Activated CD4-positive, alpha-beta T cell treated with anti-CD3 and anti-CD28 coated beads, Interleukin-10, Interleukin-2, amounts not matched to agents 100 ng/mL and 50 ng/mL, durations not matched to agents 16 hours and 8 hours (primary cell): ENCODE measurements at places on chromosomes 5 and 9.

GRCh38 chr5:112372543-112372942, 46.5 kb downstream of the EPB41L4A start:
- no peak for DNase-seq

DNA sequence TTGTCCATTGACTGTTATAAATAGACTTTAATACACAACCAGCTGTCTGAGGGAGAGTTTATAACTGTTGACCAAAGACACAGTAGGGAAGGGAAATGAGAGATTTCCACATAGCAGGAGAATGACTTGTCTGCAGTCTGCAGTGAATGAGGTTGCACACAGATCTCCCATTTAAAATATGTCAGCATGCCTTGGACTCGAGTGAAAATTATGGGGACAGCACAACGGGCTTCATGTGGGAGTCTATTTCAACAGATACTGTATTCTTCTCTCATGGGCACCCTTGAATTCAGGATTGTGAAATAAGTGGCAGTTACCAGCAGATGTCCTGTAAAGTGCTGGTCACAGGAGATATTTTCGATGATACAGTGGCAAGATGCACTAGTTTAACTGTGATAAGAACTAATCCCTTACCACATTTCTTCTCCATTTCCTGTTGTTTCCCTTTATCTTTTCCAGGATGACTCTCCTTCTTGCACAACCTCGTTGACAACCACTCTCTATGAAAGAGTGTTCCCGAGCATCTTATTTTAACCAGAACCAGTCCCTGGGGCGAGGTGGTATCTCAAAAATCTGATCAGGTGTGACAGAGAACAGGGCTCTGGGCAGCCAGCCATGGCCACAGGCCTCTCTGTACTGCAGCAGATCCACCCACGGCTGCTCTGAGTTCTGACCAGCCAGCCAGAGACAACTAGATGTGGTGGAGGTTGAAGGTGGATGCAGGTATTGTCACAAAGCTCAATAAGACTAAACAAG, 51.5 kb upstream of the MAP3K1 start:
- DNase-seq, result no peak

DNA sequence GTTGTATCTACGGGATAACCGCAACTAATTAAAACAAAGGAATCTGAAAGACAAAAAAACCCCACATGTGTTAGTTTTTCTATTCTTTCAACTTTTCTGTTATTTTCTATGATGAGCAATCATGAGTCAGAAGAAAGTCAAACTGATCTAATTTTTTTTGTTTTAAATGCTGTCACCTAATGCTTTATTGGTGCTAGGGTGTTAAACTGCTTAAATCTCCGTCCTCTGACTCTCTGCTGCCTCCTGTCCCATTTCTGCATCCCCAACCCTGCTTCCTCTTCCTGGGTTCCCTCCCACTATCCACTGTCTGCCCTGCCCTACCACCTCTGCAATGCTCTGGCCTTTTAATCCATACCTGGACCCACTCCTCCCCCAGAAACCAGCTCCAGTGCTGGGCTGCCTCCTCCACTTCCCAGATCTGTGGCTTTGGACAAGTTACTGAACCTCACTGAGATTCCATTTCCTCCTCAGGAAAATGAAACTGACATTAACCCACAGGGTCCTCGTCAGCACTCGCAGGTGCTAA, 15.7 kb downstream of the PTPN3 start:
- DNase-seq, result no peak

- DNase-seq, result peak; percentile 76
Observed at GRCh38 chr5:152113401-152113800, 188.8 kb upstream of the GLRA1 start.

- no peak for DNase-seq
Observed at GRCh38 chr9:136537896-136538598, 7.8 kb downstream of the NOTCH1 start.

DNA sequence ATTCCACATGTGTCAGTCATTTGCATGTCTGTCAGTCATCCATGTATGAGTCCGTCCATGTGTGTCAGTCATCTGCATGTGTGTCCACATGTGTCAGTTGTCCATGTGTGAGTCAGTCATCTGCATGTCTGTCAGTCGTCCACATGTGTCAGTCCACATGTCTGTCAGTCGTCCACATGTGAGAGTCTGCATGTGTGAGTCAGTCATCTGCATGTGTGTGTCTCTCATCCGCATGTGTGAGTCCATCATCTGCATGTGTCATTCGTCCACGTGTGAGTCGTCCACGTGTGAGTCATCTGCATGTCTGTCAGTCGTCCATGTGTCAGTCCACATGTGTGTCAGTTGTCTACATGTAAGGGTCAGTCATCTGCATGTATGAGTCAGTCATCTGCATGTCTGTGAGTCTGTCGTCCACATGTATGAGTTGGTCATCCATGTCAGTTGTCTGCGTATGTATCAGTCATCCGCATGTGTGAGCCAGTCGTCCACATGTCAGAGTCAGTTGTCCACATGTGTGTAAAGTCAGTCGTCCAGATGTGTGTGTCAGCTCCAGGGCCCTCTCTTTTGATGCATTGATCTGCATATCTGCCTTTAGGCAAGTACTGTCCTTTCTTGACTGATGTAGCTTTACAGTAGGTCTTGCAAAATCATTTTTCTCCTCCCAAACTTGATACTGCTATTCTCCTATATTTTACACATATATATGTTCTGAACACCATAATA, 72.5 kb upstream of the CACNA1B start:
- no peak for DNase-seq

DNA sequence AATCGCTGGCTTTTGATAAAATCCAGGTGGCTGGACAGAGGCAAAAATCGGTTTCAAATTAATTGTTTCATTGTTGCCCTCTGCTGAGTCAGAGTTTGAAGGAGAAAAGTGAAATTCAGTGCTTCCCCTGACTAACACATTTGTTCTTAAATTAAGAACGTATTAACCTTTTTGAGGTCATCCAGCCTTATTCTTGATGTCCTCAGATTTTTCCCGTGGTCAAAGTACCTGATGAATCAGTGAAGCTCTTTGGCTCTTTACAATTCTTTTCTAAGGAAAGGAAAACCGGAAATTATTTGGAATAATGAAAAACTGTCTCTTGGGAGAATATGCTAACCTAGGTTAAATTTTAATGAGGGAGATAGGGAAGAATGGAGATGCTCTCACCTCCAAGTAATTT, 21.6 kb downstream of the OSMR start:
- DNase-seq, result no peak

DNA sequence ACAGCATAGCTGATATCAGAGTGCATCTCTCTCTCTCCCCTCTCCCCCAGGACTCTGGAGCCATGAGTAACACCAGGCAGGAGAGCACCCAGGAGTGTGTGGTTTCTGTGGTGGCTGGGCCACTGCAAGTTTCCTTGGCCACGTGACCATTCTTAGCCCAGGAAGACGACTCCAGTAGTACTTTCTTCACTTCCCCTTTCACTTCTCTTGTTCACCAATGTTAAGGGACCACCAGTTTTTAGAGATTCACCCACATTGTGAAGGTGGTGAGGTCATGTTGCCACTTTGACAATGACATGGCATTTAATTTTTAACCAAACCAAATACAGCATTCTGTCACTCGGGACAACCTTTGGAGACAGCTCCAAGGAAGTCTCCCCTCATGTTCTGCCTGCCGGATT, 17.9 kb upstream of the DAPK1 start:
- no peak for DNase-seq

GRCh38 chr9:136199391-136200288, 5.3 kb downstream of the LHX3 start:
- DNase-seq, result no peak

- DNase-seq, result peak; percentile 75
Observed at GRCh38 chr9:94681508-94681907, 42.2 kb upstream of the FBP1 start.

DNA sequence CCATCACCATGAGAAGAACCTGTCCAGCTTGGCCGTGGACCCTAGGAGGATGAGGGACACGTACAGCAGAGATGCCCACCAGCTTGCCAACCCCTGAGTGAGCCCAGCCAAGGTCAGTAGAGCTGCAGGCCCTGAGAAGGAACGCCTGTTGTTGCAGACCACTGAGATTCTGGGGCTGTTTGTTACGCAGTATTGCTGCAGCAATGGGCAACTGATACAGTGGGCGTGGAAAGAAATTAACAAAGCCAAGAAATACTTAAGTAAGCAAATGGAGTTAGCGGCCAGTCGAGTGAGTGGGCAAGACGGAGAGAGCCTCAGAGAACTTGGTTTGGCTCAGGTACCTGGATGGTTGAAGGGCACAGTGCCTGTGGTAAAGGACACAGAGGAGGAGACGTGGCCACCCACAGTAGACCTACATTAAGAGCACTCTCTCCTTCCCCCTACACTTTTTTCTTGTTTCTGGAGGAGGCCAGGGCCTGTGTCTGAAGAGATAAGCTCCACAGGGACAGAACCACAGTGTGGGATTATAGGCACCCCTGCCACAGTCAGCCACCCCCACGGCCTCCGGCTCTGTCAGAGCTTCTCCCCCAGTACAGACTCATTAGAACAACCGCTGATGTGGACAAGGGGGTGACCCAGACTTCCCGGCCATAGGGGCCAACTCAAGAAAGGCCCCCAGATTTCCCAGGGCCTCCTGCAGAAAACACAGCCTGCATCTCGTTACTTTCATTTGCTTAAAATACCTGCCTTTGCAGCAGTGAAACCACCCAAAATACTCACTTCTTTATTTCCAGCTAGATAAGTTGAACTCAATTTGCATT, 40.1 kb upstream of the GRHPR start:
- DNase-seq, result no peak

DNA sequence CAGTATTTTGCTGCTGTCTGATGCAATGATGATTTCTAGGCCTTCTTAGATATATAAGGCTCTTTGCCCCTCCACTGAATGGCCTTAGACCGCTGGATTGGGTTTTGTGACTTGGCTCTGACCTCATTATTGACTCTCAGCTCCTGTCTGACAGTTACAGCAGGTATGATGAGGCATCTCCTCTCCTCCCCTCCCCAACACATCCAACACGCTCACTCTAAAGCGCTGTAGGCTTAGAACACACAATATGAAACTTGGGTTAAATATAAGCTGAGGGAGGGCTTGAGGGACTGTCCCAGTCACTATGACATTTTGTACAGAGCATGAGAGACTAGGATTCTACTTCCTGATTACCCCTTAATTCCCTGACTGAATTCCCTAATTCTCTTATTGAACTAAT, 18.8 kb upstream of the CER1 start:
- no peak for DNase-seq

DNA sequence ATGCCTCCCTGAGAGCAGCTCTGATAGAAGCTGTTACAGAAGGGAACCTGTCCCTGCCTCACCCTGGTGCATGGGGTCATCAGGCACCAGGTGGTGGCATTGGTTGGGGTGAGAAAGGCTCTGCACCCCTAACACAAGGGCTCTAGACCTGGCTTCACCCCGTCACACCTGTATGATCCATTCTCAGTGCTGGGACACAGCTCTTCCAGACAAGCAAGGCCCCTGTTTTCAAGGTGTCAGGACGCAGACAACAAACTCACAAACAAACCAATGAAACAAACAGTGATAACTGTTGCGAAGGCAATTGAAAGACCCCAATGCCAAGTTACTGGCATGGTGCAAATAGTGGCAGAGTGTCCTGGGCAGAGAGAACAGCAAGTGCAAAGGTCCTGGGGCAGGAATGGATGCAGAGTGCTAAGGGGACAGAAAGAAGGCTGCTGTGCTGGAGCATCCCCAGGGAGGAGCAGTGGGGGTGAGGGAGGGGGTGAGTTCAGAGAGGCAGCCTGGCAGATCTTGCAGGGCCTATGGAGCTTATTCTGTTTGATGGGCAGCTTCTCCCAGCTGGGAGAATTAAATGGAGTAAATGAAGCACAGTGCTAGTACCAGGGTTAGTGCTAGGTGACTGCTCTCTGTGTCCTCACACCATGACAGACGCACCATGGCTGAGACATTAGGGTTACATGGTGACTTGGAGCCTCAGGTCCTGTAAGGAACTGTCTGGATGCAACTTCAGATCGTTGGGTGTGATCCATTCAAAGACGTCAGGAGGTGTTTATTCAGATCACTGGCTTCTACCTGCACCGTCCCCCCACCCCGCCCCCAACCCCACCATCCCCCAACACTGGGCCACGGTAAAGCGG, 67.9 kb upstream of the UNC5A start:
- DNase-seq, result no peak

GRCh38 chr9:83538172-83538889, at the start of gene FRMD3:
TSS of gene FRMD3 (minus strand) at chr9:83538401. CDS start at chr9:83538231, 170 bp downstream.
- DNase-seq, result peak; percentile 44

- peak; percentile 40 for DNase-seq
Observed at GRCh38 chr5:150358261-150359095, 981 bp downstream of the TCOF1 start.

DNA sequence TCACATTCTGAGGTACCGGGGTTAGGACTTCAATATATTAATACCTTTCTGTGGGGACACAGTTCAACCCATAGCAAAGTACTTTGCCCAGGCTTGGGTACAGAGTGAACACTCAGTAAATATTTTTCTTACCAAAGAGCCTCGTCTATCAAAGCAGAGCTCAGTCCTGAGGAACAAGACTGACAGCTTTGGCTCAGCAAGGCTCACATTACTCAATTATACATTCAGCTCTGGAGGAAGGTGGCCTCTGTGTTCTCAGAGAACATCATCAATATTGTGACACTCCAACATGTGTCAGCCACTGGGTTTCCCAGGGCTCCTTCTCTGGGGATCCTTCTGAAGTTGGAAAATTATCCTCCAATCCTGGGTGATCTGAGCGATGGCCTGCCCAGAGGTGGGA, 186.4 kb downstream of the NMUR2 start:
- DNase-seq, result no peak

GRCh38 chr5:90248640-90249039, 160.9 kb downstream of the CETN3 start:
- DNase-seq, result no peak

DNA sequence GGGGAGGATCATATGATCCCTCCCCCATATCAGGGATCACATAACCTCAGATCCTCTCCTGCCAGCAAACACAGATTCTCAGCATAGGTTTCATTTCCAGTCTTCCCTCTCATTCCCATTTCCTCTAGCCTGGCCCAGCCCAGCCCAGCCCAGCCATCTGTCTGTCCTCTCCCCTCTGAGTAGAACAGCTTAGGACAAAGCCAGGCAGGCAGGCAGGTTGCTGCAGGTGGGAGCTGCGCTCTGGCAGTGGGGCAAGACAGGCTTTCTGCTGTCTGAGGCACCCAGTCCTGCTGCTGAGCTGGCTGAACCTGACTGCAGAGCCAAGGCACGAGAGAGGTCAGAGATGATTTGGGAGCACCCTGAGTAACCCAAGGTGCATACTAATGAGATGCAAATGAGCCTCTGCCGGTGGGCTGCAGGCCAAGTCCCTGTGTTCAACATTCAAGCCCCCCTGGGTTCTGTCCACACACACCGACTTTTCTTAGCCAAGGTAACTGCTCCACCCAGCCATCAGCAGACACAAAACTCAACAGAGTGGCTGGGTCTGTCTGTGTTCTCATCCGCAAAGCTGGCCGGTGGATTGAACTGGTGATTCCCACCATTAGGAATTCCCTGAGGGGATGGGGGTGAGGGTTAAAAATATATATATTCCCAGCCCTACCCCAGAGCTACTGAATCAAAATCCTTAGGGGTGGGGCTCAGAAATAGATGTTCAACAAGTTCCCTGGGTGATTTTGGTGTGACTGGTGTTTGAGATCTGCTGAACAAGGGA, 9.1 kb downstream of the FAT2 start:
- DNase-seq, result no peak

GRCh38 chr5:174790906-174791305, 66.5 kb downstream of the MSX2 start:
- no peak for DNase-seq
